ENCODE measurements at places on chromosomes 1 and 21.

GRCh38 chr1:232813760-232814159 is 8.5 kb downstream of the MAP10 start:
- no peak for DNase-seq

DNA sequence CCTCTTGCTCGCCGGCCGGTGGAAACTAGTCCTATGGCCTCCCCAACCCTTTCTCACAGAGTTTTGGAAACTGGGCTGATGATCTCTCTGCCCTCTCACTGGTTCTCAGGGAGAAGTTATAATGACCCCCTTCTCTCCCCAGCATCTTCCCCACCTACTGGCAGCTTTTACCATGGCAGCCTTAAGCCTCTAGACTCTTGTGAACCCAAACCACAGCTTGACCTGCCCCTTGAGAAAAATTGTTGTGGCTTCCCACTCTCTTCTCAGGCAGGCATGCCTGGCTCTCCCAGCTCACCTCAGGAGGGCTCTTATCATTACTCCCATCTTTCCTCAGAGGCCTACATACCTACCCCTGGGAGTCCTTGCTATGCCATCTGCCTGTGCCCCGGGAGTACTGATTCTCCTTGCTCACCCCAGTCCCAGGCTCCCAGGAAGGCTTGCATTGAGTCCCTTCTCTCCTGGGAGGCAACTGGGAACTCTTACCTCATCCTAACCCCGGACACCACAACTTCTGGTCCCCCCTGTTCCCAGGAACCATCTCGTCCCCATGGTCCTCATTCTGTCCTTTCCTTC is 1.6 kb downstream of the NSUN4 start:
- DNase-seq: no peak

DNA sequence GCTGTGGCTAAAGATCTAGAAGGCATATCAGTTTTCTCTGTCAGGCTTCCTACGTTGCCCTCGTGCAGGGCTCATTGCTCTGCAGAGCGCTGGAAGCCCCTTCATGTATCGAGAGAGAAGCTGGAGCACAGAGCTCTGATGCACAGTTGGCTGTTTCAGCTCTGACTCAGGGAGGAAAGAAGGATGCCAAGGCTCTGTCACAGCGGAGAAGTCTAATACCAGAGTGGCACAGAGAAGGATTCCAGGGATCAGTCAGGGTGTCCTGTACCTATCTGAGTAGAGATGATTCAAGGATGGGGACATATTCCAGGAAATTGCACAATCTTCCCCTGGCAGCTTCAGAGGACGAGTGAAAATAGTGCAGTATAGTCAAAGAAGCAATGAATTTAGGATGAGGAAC is 179.2 kb upstream of the FMN2 start:
- no peak for DNase-seq

- DNase-seq: peak; percentile 77
Observed at GRCh38 chr1:176206006-176206960, 803 bp downstream of the COP1 start.

- DNase-seq: no peak
Observed at GRCh38 chr1:100866901-100867206, 27.8 kb downstream of the EXTL2 start.

DNA sequence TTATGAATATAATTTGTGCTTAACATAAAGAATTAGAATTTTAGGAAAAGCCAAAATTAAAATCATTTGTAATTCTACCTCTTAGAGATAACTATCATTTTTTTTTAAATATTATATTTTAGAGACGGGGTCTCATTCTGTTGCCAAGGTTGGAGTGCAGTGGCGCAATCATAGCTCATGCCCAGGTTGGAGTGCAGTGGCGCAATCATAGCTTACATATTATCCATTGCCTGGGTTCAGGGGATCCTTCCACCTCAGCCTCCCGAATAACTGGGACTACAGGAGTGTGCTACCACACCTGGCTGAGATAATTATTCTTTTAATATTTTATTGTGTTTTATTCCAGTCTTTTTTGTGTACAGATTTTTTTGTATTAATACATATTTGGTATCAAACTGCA is 8.3 kb downstream of the RASAL2 start:
- DNase-seq: no peak

DNA sequence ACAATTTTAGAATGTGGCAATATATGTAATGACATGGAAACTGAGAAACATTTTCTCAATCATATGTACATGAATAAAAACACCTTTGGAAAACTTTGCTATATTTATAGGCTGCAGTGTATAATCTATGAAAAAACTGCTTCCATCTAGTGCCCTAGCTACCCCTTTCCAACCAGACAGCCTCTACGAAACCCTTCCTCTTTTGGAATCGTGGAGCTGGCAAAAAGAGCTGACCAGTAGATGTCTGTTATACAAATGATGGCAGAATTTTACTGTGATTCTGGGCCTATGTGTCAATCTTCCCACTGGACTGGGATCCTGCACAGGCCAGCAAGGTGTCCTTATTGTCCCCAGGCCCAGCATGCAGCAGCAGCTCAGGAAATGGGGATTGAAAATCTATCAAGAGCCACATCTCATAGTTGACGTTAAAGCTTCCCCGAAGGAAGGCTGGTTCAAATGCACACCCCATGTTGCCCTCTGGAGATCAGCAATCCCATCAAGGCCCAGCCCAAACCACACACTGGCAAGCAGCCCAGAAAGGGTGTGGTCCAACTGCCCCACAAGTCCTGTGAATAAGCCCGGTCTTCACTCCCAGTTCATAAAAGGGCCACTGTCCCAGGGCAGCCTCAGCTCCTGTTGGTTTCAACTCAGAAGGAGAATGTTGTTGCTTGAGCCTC is 8.8 kb upstream of the FAM20B start:
- DNase-seq: peak; percentile 87

DNA sequence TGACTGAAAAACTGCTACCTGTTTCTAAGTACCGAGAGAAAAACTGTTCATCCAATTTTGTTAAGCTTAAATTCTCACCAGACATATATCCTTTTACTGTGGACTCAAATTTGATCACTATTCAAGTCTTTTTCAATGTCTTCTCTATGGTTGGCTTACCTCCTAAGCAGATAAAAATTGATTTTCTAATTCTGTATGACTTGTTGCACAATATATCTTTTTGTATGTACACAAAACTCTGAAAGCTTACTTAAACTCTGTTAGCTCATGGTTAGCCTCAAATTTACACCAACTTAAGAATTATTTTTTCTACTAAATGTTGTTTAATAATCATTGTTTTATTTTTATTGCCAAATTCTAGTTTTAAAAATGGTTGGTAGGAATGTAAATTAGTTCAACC is 715.4 kb downstream of the LTN1 start:
- no peak for DNase-seq

GRCh38 chr1:223417444-223417843 is 24.2 kb downstream of the CCDC185 start:
- no peak for DNase-seq

- peak; percentile 25 for DNase-seq
Observed at GRCh38 chr1:43007377-43008114, 48.9 kb upstream of the SLC2A1 start.

DNA sequence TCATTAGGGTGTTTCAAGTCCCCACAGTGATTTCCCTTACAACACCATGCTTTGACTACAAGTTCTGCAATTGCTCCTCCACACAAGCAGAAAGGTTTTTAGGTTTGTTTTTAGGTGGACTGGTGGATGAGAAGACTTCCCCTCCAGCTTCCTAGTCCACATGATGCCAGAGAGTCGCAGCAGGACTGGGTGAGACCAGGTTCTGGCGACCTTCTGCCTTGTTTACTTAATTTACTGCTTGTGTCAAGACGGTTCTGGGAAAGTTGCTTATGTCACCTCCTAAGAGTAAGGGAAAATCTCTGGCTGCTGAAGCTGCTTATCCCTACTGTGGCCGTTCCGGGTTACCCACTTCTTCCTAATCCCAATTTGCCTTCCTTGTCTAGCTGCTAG is 76.4 kb downstream of the GLUL start:
- peak; percentile 33 for DNase-seq

- no peak for DNase-seq
Observed at GRCh38 chr1:112995890-112996289, 39.9 kb upstream of the SLC16A1 start.

GRCh38 chr1:196734006-196734405 is 40.6 kb upstream of the CFHR3 start:
- DNase-seq: no peak

DNA sequence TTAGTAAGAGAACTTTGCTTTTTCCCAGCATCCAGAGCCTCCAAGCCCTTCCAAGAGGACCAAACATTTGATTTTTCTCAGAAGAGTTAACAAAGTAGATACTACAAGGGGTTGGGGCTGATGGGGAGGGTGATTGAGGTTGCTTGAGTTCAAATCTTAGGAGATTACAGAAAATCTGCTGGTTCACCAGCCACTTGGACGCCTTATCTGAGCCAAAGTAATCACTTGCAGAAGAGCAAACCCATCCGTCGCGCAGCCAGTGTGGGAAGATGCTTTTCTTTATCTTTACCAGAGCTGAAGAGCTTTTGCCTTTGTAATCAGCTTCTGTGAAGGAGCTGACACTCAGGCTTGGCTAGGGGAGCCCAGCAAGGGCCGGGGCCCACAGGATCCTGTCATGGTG is 91.9 kb upstream of the CTTNBP2NL start:
- DNase-seq: no peak

DNA sequence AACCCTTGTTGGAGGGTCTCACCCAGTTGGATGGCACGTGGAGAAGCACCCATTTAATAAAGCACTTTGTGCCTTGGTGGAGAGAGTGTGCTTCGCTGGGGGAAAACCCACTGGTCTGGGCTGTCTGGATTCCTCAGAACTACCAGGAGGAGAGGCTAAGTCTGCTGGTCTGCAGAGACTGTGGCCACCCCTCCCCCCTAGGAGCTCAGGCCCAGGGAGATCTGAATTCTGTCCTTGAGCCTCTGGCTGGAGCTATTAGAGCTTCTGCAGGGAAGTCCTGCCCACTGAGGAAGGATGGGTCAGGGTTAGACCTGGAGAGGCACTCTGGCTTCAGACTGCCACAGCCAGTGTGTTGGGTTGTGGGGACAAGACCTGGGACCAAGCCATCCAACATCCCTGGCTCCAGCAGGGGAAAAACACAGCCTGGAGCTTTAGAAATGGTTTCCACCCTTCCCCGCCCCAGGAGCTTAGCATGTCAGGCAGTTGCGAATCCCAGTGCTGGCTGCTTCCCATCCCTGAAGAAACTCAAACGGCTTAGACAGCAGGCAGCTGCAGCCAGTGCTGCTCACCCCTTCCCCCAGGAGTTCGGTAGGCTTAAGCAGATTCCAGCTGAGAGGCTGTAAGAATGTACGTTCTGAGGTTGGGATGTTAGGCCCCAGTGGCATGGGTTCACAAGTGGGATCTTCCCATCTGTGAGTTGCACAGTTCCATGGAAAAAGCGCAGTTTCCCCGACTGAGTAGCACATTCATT is 288.3 kb downstream of the TGFB2 start:
- DNase-seq: no peak

DNA sequence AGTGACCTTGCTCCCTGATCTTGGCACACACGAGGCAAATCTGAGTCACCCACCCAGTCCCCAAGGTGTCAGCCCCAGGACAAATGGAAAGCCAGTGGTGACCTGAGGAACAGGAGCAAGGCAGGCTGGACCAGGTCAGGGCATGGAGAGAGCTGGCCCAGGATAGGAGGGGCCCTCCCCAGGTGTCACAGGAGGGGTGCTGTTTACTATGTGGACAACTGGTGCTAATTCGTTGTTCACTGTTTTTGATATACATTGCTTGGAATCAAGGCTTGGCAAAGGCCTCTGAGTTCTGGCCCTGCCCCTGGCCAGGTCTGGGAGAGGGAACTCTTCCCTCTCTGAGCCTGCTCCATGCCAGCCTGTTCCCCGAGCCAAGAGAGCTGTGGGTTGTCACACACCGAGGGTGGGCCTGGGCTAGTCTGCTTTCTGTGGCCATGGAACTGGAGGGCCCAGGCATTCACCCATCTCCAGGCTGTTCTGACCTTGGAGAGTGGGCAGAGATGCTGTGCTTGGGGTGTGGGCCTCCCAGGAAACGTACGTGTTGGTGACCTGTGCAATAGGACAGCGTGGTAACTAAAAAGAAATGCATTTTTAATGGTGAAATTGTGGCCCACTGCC is 41.8 kb downstream of the CRYAA start:
- DNase-seq: no peak

GRCh38 chr1:22089787-22090186 is 37.3 kb downstream of the CDC42 start:
- DNase-seq: no peak

GRCh38 chr1:44609412-44609767 is 64.9 kb downstream of the TMEM53 start:
- DNase-seq: peak; percentile 63

DNA sequence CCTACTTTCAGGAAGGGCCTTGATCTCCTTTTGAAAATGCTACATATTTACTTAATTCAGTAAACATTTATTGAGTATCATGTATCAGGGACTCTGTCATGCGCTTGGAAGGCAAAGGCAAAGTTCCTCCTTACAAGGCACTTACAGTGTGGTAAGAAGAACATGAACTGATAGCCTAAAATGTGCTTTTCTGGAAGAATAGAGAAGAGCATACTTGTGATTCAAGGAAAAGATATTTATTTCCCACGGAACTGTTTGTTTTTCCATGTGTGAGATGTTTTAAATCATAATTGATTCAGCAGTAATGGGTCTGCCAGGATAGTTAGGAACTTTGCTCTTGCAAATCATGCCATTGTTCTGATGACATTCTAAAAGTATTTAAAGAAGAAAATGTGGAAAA is 110.1 kb upstream of the ZNHIT6 start:
- peak; percentile 30 for DNase-seq

DNA sequence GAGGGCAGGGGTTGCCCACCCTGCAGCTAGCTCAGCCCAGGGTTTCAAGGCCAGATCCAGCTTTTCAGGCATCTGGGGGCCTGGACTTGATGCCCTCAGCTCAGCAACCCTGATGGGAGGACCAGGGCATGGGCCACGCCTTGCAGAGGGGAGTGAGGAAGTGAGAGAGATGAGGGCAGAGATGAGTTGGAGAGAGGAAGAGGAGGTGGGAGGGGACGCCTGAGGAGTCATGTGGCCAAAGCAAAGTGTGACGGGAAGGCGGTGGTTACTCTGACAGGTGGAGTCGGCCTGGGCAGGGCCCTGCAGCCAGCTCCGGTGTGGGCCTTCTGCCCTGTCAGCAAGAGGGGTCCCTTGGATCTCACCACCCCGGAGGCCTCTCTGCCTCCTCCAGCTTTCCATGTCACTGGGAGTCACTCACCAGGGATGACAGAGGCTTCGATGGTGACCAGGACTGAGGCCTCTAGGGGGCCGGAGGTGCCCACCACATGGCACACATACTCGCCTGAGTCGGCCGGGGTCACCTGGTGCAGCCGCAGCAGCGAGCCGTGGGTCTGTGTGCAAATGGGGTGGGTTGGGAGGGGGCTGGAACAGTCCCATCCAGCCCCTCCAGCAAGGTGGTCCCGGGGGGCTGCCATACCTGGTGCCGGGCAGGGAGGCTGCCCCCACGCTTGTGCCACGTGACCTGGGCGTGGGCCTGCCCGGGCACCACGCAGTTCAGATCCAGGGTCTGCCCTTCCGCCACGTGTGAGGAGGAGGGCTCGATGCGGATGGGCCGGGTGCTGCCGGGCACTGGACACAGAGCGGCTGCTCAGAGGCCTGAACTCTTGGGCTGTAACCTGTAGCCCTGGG is 40.4 kb downstream of the LDLRAD2 start:
- DNase-seq: no peak

GRCh38 chr1:233448109-233448689 is 120.7 kb downstream of the MAP3K21 start:
- DNase-seq: peak; percentile 53
